PC-3 (cell line): ENCODE measurements at places on chromosomes 7 and 10. TPM values are rescaled to one million over a fixed set of nuclear protein-coding genes. Genes with fewer than 3 reads are reported as not detected.

- DNase-seq = no peak
Observed at GRCh38 chr10:11762706-11763500, 20.7 kb downstream of the ECHDC3 start.

GRCh38 chr7:47580811-47581331 is 1.0 kb downstream of the TNS3 start:
- peak; percentile 44 for DNase-seq

Gene MUC3A
- 0.11 and 0.46 TPM in 2 replicates for total RNA-seq

DNA sequence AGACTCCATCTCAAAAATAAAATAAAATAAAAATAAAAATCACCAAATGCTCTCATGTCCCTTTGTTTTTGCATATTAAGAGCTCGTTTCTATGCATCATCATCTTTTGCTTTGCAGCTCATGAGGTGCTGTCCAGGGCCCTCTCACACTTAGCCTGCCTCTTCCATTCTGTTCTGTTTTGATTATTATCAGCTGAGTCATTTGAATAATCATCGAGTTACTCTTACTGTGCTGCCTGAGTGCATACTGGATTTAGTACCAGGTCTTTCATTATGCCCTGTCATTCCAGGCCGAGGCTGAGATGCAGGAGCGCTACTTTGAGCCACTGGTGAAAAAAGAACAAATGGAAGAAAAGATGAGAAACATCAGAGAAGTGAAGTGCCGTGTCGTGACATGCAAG is 33.0 kb downstream of the UCMA start:
- DNase-seq = peak; percentile 1

DNA sequence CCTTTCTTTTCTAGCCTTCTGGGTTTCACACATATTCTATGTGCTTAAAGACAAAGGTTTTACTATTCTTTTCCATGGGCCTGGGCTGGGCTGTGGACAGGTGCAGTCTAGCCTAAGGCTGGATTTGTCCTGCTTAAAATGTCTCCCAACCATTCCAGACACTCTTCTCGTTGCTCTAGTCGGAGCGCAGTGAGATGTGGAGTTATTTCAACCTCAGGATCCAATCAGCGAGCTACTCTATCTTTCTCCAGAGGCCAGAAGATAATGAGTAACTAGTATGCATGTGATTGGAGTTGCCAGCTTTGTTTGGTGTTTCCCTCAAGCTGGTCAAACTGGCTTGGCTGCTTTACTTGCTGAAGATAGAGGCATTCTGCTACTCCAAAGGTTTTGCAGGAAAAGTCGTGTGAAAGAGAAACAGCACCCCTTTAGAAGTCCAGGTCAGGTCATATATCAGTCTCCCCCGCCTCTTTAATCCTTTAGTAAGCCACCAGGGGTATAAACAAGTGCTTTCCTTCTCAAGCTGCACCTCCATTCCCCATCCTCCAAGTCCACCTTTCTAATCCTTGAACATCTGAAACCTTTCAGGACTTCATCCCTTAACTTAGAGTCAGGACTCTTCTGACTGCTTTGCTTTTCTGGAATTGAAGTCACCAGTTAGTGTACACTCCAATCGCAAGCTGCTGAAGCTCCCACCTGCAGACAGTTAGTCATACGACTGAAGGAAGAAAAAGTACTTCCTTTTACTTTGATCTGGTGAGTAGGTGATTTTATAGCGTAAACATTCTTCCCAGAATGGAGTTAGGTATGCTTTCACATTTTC is 78.8 kb downstream of the DNMBP start:
- peak; percentile 77 for DNase-seq

Gene HOXA4
- 2.3 and 5.1 TPM in 2 replicates for total RNA-seq

DNA sequence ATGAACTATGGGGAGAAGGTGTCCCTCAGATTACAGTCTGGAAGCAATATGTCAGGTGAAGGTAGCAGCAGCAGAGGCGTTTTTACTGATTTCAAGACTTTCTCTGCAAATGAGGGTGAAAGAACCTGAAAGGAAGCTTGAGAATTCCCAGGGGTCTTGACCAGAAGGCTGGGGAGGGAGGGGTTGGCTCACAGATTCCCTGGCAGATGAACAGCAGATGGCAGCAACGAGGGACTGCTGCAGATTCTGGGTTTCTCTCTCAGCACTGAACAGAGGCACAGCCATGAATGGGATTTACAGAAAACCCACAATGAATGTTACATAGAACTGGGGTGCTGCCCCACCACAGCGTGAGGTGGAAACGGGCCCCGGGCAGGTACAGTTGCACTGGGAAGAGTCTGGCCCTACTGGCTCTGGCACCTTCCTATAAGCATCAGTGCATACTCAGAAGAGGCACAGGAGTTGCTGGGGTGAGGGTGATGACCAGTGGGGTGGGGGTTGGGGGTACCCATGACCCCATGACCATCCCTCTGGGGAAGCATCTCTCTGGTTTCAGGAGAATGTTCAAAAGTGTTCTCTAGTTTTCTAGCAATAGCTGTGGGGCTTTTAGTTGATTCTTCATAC is 317.8 kb downstream of the SH2D4B start:
- no peak for DNase-seq

- no peak for DNase-seq
Observed at GRCh38 chr7:69962186-69963065, 364.2 kb downstream of the AUTS2 start.

DNA sequence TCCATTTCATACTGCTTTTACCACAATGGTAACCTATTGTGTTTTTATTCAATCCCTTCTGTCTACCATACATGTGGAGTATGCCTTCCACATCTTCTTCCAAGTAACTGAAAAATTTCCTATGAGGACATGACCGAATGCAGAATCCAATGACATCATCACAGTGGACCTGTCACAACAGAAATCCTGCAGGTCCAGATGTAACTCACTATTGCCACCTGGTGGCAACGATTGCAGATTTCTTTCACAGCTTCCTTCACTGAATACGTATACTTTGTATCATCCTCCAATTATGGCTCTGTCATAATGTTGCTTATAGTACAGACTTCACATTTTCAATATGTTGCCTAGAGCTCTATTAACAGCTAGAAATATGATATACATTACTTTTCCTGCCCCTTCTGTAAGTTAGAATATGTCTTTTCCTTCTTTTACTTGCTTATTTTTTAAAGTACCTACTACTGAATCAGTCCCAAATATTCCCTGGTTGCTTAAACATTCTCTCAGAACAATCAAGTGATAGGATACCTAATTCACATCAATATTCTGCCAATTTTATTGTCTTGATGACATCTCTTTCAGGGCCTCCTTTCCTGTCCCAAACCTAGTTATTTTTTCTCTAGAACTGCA is 45.4 kb downstream of the SLC13A1 start:
- peak; percentile 86 for DNase-seq

Gene DNAJC2
- 21.7 and 30.6 TPM in 2 replicates for total RNA-seq

DNA sequence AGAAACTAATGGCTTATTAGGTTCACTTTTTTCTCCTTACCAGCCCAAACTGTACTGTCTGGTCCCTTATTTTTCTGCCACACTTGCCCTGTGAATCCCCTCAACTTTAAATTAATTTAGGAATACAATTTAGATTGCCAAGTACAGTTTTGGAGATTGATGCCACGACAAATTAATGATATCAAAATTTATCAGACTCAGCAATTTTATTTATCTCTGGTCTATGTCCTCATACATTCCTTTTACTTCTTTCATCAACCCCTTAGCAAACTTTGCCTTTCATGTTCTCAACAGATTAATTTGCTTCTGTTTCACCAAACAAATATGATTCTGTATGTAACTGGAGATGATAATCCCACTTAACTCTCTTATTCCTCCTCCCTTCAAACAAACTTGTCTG is 38.2 kb downstream of the SHOC2 start:
- DNase-seq = no peak

DNA sequence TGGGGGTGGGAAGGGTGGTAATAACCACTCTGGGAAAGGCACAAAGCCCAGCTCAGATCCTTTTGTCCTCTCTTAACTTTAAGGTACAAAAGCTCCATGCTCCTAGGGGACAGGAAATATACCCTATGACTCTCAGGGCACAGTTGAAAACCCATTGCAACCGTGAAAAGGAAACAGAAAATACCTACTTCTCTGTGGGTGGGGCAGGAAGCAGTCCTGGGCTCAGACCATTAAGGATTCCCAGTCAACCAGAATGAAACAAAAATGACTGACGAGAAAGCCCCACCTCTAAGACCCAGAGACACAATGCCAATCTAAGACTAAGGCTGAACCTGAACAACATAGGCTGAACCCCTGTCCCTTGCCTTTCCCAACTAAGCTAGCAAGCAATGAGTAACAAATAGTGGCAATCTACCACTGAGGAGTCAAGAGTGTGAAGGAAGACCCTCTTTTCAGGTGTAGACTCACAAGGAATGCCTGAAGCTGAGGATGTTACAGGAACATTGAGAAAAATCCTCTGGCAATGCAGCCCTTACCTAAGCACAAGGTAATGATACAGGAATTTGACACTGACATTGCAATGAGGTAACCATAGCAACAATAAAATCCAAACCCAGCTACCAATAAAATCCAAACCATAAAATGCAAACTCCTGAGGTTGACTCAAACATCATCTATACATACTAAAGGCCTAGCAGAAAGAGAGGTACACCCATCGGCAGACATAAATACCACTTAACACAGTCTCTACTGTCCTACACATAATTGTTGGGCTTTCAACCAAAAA is 380.1 kb downstream of the HPSE2 start:
- DNase-seq = no peak

GRCh38 chr7:154427533-154427932 is 375.3 kb downstream of the DPP6 start:
- no peak for DNase-seq

Gene CYP2C19
- total RNA-seq = not detected in 2 replicates

- no peak for DNase-seq
Observed at GRCh38 chr7:78487464-78487863, 688.9 kb downstream of the PHTF2 start.

DNA sequence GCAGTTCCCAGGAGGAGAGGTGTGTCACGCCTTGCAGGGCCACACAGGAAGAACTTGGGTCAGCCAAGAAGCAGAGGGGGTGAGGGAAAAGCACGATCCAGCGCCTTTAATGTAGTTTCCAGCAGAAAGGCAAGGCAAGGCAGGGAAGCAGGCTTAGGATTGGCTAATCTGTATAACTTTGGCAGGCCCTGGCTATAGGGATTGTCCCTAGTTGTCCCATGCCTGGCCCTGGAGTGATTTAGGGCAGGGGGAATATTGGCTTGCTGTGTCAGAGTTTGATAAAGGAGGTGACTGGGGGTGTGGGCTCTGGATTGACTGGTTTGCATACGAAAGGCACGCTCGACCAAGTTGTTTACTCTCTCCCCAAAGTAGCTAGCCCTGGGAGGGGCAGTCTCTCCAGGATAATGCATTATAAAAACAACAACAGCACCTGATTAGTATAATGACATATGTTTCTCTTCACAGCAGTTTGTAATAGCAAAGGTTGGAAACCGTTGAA is 44.5 kb downstream of the RBM28 start:
- no peak for DNase-seq

- no peak for DNase-seq
Observed at GRCh38 chr7:2182461-2182860, 50.3 kb downstream of the MAD1L1 start.

Gene ARHGEF5
- total RNA-seq = 15.5 and 17.7 TPM in 2 replicates

DNA sequence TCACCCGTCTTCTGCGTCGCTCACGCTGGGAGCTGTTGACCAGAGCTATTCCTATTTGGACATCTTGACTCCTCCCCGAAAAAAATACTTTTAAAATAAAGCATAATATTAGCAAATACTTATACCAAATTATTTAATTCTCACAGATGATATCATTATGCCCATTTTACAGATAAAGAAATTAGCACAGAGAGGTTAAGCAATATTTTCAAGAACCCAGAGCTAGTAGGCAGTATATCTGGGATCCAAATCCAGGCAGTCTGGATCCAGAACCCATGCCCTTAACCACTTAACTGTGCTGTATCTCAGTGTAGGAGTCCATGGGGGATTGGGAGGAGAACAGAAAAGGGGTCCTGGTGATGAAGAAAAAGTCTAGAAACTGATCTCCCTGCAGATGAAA is 6.1 kb downstream of the IQUB start:
- DNase-seq = no peak

DNA sequence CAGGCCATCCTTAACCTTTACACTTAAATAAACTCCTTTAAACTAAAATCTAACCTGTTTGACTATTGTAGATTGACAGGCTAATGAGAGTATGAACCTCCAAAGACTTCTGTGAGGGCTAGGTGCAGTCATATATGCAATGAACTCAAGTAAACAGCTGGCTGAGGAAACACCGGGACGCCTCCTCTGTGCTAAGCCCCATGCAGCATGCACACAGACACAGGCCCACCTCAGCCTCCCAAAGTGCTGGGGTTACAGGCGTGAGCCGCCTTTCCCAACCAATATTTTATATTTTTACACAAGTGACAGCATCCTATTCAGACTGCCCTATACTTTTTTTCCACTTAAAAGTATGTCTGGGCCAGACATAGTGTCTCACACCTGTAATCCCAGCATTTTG is 1.5 kb upstream of the FXYD4 start:
- no peak for DNase-seq

DNA sequence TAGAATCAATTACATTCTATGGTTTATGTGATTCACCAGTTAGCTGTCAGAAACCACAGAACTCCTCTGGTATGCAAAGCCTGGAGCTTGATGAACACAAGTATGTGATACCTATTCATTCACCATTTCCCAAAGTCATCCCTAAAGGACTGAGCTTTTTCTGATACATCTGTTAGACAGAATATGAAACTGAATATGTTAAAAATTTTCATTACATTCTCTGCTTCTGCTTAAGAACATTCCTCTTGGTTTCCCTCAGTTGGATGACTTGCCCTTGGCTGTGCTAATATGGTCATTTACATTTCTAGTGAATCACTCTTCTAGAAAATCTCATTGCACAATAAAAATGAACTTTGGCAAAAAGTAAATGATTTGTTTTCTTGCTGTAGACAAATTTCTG is 10.8 kb upstream of the PON1 start:
- DNase-seq = peak; percentile 49

GRCh38 chr10:97188261-97188711 is 2.5 kb upstream of the SLIT1 start:
- no peak for DNase-seq

DNA sequence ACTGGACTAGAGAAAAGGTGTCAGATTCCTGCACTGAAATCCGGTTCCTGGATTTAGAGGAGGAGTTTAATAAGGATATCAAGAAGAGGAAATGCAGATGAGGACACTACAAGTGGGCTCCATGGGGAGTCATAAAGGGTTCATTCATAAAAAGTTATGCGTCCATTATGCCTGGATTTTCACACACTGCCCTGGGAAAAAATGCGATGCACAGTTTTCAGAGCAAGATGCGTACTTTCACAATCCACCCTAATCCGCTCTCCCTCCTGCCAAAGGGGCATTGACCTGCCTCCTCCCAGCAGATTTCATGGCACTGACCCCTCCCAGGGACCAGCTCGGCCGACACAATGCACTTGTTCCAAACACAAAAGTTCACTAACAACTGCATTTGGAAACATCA is 42.2 kb upstream of the OPALIN start:
- DNase-seq = no peak
